CD4-positive, alpha-beta T cell treated with Interleukin-17A for 1 hour (primary cell): ENCODE measurements at places on chromosomes 6 and 20.

DNA sequence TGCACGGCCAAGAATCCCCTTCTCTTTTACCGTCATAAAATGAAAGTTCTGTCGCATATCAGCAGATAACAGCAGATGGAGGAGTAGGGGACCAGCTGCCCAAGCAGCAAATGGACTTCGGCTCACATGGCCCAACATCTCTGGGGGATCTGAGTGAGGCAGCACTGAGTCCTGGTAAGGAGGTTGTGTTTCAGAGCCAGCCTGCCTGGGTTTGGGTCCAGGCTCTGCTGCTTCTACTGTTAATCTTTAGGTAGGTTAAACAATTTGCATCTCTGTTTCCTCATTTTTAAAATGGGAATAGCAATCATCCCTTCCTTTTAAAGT lies 193.6 kb downstream of the DOK5 start:
- no peak for DNase-seq

DNA sequence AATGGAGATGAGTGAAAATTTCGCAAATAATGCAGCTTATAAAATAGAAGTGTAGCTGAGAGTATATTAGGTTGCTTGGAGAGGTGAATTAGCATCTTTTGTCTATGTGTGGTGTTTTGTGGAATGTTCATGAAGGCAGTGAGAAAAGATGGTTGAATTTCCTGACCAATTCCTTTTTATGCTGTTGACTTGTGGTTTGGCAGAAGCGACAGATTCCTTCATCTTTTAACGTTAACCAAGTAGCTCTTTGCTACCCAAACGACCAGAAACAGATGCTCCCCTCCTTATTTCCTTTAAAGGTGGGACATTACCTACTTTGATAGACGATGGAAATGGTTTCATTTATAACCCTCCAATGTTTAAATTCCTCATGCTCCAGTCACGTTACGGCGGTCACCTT lies 390.5 kb downstream of the QKI start:
- no peak for DNase-seq

GRCh38 chr20:25299806-25300205 lies 51.9 kb downstream of the PYGB start:
- no peak for DNase-seq

- DNase-seq, result no peak
Measured at GRCh38 chr6:36110050-36110449, 20.3 kb upstream of the MAPK13 start.

DNA sequence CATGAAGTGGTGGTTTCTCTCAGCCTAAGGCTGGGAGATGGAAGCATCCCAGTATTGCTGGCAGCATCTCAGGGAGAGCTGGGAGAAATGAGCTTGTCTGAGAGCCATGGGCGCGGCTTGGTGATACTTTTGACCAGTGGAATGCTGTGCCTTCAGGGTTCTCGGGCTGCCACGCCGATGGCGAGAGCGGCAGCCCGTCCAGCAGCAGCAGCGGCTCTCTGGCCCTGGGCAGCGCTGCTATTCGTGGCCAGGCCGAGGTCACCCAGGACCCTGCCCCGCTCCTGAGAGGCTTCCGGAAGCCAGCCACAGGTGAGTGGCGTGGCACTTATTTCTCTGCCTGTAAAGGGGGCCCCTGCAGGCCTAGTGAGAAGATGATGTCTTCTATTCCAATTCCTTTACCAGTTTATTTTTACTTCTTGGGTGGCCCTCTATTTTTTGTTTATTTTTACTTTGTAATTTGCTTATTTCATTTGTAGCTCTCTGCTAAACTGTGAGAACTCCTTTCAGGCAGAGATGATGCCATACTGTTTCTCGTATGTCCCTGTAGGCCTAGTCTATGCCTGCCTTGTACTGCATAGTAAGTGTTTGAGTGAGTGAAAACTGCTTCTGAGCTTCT lies 71.7 kb downstream of the ASXL1 start:
- no peak for DNase-seq
